Activated CD4-positive, alpha-beta T cell treated with anti-CD3 and anti-CD28 coated beads for 24 hours (primary cell): ENCODE measurements at places on chromosomes 2 and 18.

DNA sequence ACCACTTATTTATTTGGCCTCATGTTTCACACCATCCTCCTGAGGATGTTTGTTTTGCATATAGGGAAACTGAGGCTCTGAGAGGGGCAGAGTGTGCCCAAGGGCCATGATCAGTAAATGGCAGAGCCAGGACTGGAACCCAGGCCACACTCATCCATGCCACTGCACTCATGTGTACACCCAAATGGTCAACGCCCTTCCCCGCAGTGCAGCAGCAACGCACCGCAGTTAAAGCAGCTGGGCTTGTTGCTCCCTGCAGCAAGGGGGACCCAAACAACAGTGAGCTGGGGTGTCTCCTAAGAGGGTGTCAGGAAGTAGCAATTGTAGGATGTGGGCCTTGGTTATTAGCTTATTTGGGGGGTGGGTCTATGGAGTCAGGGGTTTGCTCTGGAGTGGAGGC lies 36.6 kb downstream of the ZAP70 start:
- no peak for DNase-seq

DNA sequence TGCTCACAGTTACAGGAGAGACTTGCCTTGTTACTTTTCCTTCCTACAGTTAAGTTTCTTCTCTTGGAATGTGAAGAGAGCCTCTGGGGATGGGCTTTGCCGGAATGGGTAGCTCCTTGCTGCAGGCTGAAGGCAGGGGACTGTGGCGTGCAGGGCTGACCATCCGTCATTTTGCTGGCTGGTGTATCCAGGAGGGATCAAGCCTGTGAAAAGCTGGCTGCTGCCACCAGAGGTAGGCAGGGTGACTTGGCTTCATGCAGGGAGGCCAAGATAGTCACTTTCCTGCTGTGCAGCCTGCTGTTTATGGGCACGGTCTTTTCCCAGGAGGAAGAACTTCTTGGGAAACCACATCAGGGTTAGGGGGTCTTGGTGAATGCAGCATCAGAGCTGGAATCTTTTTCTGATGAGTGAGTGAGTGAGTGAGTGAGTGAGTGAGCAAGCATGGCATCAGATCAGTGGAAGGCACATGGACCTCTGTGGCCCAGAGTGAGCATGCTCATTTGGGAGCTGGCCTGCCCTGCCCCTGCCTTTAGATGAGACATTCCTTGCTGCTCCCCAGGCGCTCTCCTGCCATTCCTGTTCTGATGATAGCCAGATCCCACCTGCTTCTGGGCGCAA lies 33.0 kb downstream of the FHOD3 start:
- DNase-seq = no peak

GRCh38 chr2:174004905-174005605 lies 39.9 kb upstream of the SP3 start:
- no peak for DNase-seq

GRCh38 chr2:120939595-120940318 lies 204.1 kb downstream of the GLI2 start:
- DNase-seq = no peak

DNA sequence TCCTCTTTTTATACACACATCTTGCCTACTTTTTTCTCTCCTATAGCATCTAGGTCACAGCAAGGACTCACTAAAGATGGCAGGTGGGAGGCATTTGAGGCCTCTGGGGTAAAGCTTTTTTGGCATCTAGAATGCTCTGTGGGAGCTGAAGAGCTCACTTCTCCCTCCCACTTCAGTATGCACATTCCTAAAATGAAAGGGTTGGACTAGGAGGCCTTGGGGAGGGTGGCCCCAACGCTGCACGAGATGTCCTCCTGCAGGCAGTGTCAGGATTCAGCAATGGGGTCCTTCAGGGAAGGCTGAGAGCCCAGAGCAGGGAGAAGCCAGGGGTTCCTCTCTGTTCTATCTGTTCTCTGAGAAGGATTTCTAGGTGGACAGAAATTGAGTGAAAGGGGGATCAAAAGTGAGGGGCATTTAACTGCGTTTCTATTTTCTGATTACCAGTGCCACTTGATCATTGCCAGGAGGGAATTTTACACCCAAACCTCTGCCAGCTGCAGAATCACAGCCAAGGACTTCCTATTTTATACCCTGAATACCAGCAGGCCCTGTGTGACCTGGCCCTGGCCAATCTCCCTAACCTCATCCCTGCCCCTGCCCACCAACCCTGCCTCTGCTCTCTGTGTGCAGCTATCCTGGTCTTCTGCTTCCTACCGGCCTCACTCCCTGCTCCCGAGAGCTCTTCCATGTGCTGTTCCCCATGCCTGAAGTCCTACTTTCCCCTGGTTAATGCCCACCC lies 186.2 kb downstream of the CYP26B1 start:
- no peak for DNase-seq

DNA sequence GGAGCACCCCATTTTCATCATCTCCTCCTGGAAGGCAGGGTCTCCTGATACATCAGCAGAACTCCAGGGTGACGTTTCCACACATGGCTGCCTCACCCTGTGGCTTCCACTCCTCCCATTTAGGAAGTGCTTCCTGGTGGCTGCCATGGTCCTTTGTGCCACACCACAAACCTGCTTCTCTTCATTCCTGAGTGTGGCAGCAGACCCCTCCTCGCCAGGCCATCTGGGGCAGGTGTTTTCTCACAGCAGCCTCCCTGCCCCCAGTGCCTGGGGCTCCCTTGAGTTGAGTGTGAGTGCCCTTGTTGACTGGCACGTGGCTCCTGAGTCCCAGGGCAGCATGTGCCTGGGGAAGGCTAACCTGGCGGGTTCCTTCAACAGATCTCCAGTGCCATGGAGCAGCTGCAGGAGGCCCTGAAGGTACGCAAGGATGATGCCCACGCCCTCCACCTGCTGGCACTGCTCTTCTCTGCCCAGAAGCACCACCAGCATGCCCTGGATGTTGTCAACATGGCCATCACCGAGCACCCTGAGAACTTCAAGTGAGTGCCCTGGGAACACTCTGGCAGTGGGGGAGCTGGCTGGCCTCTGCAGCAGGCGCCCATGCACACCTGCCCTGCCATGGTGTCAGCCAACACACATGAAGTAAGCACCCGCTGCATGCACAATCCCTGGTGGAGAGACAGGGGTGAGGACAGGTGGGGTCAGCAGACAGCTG lies 113.4 kb upstream of the MCFD2 start:
- DNase-seq = no peak

- no peak for DNase-seq
These were observed 68.5 kb downstream of the ROCK2 start for GRCh38 chr2:11275910-11276309.

DNA sequence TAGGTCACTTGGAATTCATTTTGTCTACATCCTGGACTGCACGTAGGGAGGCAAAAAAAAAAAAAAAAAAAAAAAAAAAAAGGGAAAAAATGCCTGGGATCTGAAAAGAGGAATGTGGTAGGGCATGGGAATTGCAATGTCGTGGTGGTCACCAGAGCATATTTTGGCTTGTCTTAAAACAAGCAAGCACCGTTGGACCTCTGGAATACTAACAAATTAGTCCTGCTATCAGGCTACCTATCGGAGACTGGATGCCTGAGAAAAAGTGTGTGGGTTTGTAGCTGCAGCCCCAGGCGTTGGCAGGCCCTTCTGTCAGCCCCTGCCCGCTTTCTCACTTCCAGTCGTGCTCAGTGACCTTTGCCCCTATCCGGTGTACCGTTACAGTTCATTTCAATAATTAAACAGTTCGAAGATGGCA lies 588.5 kb upstream of the ZEB2 start:
- no peak for DNase-seq

DNA sequence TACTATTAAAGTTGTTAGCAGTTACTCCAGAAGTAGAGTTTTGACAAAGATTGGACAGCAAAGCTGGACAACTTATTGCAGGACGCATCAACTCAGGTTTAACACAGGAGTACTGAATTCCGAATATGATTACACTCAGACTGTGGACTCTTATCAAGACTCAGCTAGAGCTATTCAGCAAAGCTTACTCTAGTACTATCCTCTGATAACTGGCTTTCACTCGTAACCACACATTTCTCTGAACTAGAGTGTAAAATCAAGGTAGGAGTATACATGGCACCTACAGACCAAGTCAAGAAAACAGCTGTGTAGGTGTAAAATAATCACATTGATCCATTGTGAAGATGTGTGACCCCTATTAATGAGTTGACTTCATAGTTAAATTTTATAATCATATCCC lies 154.2 kb downstream of the RIT2 start:
- DNase-seq = no peak
